Placental epithelial cell (primary cell): ENCODE measurements at places on chromosomes 16 and 17. TPM values are rescaled to one million over a fixed set of nuclear protein-coding genes. Genes with fewer than 3 reads are reported as not detected.

CARHSP1 gene
- 74.4 and 123 TPM in 2 replicates for total RNA-seq

GNAO1 gene
- 1.6 and 5.4 TPM in 2 replicates for total RNA-seq

VPS9D1 gene
- 9.8 and 10.2 TPM in 2 replicates for total RNA-seq

CCDC144A gene
- total RNA-seq, result 0.79 and 4.6 TPM in 2 replicates

TTC19 gene
- 29.4 and 40.0 TPM in 2 replicates for total RNA-seq
